T-helper 2 cell (primary cell): ENCODE measurements at places on chromosomes 13 and 19.

- DNase-seq, result no peak
Measured at GRCh38 chr13:94435604-94436226, 43.8 kb downstream of the DCT start.

GRCh38 chr13:40175639-40176038 lies 490.8 kb downstream of the FOXO1 start:
- no peak for DNase-seq

- no peak for DNase-seq
Measured at GRCh38 chr13:114108141-114108761, 24.2 kb downstream of the RASA3 start.

DNA sequence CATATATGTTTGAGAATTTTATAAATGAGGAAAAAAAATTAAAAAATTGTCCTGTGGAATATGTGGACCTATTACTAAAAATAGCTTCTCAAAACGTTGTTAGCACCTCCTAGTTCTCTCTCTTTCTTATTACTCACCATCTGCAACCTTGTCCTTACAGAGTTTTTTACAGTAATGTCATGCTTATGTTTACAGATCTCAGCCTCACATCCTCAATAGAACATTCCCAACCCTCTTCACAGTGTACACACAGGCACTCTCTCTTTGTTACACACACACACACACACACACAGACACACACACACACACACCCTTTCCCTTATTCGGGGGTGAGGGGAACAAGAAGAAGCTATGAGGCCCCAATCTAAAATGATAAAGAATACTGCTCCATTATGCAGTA lies 197.7 kb downstream of the SLITRK6 start:
- DNase-seq, result no peak

GRCh38 chr19:46192992-46193650 lies 36.4 kb upstream of the IGFL1 start:
- no peak for DNase-seq

DNA sequence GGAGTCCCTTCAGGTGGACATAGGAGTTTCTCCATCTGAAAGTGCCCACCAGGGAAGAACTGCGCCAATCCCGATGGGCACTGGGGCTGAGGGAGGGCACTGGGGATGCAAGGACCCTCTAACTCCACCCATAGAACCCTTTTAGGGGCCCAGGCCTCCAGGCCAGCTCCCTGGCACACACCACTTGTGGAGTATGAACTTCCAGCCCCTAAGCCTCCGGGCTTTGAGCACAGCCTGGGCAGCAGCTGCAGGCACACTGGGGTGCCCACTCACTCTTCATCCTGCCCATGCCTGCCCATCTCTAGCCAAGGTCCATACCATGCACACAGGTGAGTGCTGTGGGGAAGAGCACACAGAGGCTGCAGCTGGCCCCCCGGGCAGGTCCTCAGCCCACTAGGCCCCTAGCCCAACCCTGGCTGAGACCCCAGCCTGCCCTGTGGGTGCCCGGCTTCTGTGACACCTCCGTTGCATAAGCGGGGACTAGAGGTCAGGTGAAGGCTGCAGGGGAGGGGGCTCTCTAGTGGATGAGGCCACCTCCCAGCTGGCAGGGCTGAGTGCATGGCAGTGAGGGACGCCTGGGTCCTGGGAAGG lies 14.6 kb upstream of the SLC7A10 start:
- no peak for DNase-seq

- peak; percentile 48 for DNase-seq
Measured at GRCh38 chr19:6590827-6591319, at the start of gene CD70. Gene CD70, minus strand, starts transcription at chr19:6591150. Its CDS starts 148 bp downstream, at chr19:6591002.

DNA sequence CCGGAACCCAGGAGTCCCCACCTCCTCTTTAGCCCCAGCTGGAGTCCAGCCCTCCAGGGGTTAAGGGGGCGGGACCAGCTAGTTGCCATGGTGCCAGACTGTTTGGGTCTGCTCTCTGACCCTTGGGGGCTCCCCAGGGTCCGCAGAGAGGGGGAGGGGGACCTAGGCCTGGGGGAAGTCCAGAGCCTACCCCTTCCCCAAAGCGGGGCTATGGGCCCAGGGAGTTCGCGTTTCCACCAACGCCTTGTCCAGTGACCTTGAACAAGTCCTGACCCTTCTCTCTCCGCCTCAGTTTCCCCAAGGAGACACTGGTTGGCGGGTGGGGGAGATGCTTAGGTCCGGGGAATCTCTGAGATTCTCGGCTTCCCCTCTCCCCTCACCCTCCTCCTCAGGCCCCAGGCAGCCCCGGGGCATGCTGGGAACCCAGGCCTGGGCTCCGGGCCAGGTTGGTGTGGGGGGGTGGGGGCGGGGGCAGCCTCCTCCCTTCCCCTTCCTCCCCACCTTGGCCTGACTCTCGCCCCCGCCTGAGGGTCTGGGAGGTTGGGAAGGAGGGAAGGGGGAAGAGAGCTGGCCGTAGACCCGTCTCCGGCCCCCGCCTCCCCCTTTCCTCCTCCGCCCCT lies 2.6 kb upstream of the SPACA6 start:
- peak; percentile 67 for DNase-seq

DNA sequence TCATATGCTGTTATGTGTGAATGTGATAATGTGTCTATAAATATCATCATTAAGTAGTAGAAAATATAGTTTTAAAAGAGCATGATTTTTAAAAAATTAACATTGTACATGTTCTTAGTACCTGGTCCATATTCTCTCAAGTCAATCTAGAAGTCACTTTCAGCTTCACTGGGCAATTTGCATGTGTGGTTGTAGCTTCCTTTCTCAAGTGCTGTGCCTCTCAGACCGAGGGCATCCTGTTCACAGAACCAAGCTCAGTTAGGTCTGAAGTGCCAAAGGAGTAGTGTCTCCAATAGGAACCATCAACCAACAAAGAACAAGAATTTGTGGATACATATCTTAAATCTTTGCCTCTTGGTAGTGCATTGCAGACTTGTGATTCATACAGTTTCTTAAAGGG lies 541.8 kb upstream of the SLC10A2 start:
- no peak for DNase-seq

- DNase-seq, result no peak
Measured at GRCh38 chr13:77521595-77522367, 13.7 kb upstream of the SCEL start.

DNA sequence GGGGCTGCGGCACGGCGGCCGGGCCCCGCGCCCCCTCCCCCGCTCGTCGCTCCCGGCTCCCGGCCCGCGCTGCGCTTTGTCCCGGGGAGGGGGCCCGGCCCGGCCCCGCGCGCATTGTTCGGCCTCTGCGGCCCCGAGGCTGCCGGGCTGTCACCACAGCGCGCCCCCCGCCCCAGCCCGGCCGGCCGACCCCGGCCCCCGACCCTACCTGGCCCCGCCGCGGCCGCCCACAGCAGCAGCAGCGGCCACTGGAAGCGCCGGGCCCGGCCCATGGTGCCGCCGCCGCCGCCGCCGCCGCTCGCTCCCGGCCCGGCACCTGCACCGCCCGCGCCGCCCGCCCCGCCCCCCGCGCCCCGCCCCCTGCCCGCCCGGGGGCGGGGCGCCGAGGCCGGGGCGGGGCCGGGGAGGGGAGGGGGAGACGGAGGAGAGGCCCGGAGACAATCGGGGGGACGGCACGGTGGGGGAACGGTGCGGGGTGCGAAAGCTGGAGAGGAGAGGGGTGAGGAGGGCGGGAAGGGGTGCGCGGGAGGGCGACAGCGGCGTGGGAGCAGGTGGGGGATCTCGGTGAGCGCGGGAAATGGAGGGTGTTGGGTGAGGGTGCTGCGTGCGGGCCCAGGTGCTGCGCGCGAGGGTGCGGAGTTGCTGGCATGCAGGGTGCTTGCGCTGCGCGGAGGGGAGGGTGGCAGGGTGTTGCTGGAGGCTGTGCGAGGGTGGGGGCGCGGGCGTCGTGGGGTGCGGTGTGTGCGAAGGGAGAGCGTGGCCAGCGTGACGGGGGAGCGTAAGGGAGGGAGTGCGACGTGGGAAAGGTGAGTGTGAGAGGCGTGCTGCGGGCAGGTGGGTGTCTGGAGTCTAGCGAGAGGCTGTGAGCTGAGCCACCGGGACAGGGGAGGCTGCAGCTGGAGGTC lies at the start of gene CADM4:
TSS of gene CADM4 (minus strand) at position 332 of the 905 bp plus-strand sequence. CDS start at position 272, 60 bp downstream.
- peak; percentile 66 for DNase-seq

DNA sequence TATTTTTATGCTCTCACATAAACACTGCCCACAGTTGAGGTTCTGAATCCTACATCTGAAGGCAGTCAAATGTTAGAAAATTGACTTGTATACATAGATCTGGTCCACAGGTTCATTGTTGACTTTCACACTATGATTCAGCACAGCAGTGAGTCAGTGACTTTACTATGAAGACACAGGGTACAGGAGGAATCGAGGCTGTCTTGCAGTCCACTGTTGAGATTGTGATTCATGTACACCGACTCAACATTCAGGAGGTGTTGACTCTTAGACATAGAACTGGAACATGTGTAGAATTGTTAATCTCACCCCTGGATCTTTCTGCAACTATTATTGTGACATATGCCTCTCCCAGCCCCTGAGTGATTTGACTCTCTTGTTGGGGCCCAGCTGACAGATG lies 74.3 kb upstream of the ZNF43 start:
- DNase-seq, result no peak

DNA sequence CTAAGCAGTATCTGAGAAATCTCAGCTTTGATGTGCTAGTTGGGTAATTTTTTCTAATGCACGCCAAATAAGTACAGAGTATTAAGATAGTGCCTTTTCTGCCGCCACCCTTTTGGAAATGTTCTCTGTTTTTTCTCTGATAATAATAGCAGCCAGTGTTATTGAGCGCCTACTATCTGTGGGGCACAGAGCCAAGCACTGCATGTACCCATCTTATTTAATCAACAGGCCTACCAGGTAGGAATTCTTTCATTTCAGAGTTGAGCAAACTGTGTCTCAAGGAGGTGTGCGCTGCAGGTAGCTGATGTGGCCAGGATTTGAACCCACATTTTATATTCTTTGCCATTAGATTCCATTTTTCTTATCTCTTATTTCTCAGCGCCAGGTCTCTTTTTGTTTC lies 1.4 kb downstream of the EPN1 start:
- no peak for DNase-seq

DNA sequence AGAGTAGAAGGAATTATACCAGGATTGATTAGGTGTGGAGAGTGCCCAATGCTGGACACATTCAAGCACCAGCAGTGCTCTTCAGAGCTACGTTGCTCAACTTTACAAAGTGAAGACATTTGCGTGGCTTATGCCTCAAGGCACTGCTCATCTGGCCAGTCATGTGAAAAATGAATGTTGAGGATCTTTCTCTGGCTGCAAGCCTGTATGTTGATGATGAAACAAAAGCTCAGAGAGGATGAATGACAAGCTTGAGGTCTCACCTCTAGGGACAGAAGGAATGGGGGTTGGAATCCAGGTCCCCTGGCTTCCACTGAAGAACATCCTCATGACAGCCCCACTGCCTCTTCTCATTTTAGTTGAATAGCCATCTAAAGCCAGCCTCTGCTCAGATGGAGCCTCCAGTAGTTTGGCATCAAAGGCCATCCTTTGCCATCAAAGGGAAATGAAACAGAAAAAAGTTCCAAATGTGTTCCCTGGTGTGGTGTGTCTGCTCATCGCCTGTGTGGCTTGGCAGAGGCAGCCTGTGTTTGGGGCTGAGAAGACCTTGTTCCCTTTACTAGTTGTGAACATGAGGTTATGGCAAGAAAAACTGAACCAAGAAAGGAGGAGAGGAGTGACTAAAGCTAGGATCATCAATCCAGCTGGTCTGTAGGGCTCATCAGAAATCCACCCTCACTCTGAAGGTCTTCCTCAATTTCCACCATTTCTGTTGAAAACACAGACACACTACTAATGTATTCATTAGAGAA lies 114.0 kb upstream of the KL start:
- DNase-seq, result no peak

DNA sequence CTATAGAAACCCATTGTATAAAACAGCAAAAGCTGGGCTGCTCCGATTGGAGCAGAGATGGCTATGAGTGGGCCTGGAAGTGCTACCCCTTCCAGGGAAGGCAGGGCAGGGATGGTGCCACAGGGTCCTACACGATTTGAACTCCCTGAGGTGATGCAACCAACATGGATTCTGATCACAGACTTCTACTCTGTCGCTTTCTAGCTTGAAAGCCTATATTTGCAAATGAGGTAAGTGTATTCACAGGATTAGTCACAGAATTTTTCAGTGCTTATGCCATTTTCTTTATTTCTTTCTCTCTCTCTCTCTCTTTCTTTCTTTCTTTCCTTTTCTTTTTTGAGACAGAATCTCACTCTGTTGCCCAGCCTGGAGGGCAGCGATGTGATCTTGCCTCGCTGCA lies 179.0 kb downstream of the SPRY2 start:
- no peak for DNase-seq

DNA sequence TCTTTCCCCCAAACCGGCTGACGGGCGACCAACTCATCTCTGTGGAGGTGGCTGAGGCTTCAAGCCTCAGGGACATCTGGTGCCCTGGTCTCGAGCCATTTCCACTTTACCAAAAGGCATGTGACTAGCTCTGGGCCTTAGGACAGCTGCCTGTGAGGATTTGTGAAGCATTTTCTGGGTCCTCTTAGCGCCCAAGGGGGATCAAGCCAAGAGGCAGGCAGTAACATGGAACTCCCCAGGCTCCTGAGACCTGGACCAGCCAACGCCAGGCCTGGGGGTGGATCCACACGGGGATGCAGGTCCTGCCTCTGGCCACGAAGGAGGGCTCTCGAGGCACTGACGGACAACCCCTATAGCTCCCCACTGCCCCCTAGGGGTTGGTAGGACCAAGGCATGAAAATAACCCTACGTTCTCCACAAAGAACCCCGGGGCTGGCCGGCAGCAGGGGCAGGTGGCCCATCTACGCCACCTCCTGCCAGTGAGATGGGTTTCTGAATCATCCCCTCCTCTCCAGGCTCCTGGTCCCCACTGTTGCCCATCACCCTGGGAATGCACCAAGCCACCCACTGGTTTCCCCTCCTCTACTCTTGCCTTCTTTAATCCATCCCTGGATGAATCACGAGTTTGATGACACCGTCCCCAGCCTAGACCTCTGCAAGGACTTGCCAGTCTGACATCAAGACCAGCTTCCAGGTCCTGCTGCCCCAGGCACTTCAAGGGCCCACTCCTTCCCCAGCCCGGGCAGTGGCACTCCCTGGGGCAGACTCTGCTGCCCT lies 7.0 kb upstream of the MYDGF start:
- DNase-seq, result no peak

- DNase-seq, result no peak
Measured at GRCh38 chr19:33486936-33487811, 34.4 kb downstream of the PEPD start.

DNA sequence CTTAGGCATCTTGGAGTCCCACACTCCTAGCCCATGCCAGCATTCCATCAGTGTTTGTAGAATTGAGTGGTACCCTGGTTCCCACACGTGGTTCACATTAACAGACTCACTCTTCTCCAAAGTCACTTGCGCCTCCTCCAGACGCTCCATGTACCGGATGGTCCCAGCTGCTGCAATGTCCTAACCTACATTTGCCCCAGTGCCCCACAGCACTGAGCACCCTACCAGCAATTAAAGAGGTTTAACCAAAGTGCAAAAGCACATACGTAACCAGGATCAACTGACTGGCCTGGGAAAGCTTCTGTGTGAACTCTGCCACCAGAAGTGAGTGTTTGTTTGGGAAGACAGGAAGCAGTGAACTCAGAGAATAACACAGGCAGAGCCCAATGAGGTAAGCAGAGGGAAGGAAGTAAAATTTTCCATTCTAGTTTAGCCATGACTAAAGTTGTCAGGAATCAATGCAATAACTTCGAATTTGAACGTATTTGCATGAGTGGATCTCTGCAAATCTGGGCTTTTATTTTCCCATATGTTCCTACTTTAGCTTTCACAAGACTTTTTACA lies 7.3 kb upstream of the MEDAG start:
- no peak for DNase-seq
